NCI-H2081 treated with DMSO at 0.1 percent for 48 hours (cell line): ENCODE measurements at places on chromosomes 4 and X.

GRCh38 chr4:162841753-162842152, 324.9 kb downstream of the NAF1 start:
- no peak for DNase-seq

GRCh38 chr4:64781737-64782326, 372.6 kb upstream of the TECRL start:
- DNase-seq = no peak

GRCh38 chr4:5970381-5971077, 47.7 kb downstream of the C4orf50 start:
- no peak for DNase-seq

DNA sequence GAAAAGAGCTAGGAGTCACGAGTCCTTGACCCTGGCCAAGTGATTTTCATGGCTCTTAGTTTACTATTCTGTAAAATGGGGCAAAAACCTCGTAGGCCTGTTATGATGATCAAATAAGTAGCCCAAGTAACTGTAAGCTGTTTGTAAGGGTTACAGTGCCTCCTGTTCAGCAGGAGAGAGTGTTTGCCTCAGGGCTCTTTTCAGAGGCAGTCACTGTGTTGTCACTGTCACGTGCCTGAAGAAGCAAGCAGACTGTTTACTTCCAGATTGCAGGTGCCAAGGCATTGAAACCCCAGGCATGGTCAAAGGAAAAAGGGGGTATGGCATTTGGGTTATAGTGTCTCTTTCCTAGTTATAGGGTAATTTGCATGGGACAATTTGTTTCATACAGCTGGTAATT, 4.5 kb downstream of the RAB39B start:
- no peak for DNase-seq

GRCh38 chrX:29172880-29173279, 585.6 kb downstream of the IL1RAPL1 start:
- no peak for DNase-seq

- no peak for DNase-seq
Measured at GRCh38 chrX:148501386-148502066, 1.1 kb downstream of the AFF2 start.

- no peak for DNase-seq
Measured at GRCh38 chr4:45186249-45186648, 459.9 kb upstream of the GNPDA2 start.

DNA sequence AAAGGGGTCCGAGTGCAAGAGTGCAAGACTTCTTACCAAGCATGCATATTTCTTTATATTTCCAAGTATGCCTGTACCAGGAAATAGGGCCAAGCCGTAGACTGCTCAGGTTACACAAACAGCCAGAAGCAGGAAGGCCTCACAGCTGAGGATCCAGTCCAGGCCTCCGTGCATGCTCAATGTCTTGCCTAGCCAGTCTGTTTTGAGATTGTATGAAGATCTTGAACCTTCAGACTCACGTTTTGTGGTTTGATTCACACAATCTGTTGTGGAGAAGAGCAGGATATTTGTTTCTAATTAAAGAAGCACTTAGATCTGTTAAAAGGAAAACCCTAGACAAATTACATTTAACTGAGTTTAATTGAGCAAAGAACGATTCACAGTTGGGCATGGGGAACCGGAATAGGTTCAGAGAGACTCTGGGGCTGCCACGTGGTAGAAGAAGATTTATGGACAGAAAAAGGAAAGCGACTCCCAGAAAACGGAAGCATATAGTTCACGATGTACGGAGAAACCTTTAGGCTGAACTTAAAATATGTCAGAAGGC, 1.2 kb downstream of the MGST2 start:
- DNase-seq = peak; percentile 35

GRCh38 chr4:126591583-126591982, 1041.2 kb upstream of the INTU start:
- DNase-seq = no peak

GRCh38 chr4:55518442-55518841, 28.3 kb downstream of the CLOCK start:
- DNase-seq = no peak

DNA sequence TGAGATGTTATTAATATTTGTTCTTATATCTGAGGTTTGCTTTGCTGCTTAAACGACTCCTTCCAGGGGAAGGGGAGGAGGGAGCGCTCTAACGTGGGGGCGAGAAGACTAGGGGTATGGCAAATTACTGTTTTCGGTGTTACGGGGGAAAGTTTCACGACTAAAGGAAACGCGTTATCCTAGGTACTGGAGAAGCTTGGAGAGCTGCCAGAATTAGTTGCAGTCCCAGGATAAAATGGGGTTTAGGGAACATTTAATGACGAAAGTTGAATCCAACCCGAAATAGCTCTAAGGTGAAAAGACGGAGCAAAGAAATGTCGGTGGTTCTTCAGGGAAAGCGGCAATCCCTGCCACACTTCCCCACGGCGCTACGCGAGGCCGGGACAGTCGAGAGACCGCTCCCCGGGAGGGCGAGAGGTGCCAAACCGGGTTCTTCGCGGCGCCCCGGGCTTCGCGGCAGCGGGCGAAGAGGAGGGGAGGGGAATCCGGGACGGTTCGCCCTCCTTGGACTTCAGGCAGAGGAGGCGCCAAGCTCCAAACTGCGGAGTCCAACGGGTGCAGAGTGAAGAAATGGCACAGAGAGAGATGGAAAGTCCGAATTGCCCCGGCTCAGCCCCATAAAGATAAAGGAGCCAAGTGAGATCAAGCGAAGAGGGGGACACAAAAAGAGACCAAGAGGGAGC, 724 bp downstream of the THOC2 start:
- no peak for DNase-seq

DNA sequence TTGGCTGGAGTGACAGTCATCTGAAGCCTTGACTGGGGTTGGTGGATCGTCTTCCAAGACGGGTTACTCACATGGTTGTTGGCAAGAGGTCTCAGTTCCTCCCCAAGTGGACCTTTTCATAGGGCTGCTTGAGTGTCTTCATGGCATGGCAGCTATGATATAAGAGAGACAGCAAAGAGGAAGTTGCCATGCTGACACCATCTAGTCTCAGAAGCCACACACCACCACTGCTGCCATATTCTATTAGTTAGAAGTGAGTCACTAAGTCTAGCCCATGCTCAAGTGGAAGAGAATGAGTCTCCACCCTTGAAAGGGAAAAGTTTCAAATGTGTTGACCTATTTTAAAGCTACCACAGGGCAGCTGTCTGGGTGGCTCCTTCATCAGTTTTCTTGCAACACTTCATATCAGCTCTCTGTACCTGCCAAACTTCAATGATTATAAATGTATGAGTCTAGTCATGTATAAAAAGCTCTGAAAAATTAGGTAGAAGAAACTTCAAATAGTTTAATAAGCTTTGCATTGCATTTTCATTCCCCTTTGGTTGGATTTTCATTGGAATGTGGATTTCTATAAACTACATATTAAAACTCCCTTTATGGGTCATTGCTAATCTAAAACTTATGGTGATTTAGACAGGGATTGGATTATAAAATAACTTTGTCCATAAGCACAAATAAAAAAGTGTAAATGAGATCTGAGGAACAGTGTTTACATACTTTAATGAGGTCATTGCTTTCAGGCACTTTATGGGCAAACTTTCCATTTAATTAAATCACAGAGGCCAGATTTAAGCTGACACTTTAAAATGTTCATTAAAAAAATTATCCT, 68.0 kb upstream of the ATXN3L start:
- no peak for DNase-seq

- DNase-seq = no peak
Measured at GRCh38 chr4:146222313-146222712, 8.0 kb downstream of the REELD1 start.

GRCh38 chr4:3874525-3875110, 108.4 kb downstream of the ADRA2C start:
- no peak for DNase-seq

DNA sequence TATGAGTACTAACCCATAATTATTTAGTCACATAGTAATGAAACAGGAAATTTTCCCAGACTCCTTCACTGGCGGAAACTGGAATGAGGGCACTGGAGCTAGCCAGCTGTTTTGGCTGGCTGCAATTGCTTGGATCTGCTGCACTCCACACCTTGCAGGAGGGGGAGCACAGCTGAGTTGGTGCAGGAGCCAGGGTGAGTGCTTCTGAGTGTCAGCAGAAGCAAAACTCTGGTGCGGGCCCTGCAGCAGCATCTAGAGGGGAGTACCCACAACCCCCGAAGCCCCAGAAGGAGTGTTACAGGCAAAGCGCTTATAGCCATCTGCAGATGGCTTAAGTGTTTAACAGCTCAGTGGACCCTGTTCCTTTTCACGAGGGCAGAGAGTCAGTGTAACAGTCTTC, 96.1 kb downstream of the RPA4 start:
- DNase-seq = no peak

- DNase-seq = no peak
Measured at GRCh38 chr4:101103381-101104142, 243.8 kb downstream of the PPP3CA start.

DNA sequence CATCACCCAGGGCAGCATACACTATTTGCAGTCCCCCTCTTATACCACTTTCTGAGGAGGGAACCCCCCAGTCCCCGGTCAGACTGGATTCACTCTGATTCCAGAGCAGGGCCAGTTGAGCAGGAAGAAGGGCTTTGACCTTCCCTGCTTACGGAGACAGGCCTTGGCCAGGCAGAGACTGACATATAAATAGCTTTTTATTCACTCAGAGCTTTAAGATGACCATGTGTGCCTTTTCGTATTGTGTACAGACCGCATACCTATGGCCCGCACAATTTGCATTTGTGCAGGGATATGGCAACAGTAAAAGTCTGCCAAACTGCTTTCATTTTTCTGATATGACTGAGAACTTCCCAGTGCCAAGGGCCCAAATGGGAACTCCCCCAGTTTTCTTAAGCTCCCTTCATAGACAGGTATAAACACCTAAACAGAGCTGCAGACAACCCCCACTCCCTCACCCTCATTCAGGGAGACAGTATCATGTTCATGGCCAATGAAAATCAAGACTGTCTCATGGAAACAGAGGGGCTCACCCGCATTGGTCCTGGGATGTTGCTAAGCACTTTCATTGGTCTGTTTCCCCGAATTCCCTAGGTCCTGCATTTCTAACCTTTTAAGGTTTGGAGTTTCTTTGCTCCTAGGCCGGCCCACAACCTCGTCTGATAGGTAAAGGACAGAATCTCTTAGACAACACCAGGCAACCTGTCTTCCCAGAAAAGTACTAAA, 86.0 kb downstream of the RTL5 start:
- DNase-seq = no peak
